Stimulated activated naive CD4-positive, alpha-beta T cell treated with Interleukin-2 at 50 U/mL for 16 hours (primary cell): ENCODE measurements at places on chromosomes 12 and 14.

DNA sequence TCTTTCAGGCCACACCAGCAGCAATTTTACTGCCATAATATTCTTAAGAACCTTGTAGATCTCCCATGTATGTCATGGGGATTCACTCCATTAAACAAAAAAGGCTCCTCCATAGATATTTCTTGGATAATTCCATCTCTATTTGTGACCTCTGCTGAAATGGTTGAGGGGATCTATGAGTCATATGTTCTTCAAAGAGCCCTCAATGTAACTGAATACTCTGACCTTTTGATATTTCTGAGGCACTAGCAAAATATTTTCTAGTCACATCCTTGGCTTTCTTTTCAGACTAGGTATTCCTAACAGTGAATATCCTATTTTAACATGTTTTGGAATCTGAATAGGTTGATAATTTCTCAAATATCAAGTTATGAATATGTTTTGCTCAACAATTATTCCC lies 6.6 kb downstream of the NELL2 start:
- no peak for DNase-seq

GRCh38 chr12:64457466-64457865 lies 5.5 kb downstream of the TBK1 start:
- no peak for DNase-seq

- no peak for DNase-seq
Observed at GRCh38 chr12:113889891-113890581, 76.1 kb downstream of the RBM19 start.

GRCh38 chr12:19597167-19598026 lies 158.1 kb downstream of the AEBP2 start:
- DNase-seq, result no peak

- DNase-seq, result no peak
Observed at GRCh38 chr14:65043893-65044595, 57.3 kb downstream of the FNTB start.

- DNase-seq, result no peak
Observed at GRCh38 chr14:92240658-92241057, 82.3 kb upstream of the SLC24A4 start.

DNA sequence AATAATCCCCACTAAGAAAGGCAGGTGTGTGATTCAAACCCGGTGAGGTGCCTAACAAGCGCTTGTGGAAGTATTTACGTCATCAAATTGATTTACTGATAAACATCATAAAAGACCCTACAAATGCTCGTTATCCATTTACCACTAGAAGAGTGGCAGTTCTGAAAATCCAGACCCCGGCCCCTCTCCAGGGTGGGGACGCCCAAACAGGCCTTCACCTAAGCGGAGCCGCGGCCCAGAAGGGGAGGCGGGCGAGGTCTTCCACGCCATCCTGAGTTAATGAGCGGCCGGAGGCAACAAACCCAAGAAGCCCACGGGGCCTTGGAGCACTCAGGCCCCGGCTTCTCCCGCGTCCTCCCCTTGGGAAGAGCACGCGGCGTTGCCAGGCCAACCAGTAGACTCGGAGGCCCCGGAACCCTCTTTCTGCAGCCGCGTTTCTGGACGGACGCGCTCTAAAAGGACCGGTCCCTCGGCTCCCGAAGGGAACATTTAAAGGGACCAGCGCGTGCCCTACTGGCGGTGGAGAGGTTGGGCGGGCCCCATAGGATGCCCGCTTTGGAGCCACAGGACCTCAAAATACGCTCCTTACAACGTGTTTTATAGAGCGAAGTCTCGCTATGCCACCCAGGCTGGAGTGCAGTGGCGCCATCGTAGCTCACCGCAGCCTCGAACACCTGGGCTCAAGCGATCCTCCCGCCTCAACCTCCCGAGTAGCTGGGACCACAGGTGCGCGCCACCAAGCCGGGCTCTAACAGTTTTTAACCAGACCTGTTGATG lies 3.5 kb downstream of the PTPN21 start:
- DNase-seq, result peak; percentile 13

DNA sequence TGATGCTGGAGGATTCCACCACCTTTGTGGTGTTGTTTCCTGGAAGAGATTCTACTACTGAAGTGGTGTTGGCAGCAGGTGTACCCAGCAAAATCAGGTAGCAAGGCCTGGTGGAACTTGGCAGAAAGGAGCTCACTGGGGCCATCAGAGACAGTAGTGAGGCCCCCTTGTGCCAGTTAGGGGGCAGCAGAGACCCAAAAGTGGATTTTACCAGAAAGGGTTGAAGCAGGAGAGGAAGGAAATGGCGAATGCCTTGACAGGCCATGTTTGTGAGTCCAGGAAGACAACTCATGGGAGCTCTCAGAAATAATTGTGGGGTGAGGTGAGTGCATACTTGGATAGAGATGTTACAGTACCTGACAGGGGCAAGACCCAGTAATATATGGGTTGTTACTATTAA lies 137.7 kb upstream of the FGD4 start:
- DNase-seq, result no peak

DNA sequence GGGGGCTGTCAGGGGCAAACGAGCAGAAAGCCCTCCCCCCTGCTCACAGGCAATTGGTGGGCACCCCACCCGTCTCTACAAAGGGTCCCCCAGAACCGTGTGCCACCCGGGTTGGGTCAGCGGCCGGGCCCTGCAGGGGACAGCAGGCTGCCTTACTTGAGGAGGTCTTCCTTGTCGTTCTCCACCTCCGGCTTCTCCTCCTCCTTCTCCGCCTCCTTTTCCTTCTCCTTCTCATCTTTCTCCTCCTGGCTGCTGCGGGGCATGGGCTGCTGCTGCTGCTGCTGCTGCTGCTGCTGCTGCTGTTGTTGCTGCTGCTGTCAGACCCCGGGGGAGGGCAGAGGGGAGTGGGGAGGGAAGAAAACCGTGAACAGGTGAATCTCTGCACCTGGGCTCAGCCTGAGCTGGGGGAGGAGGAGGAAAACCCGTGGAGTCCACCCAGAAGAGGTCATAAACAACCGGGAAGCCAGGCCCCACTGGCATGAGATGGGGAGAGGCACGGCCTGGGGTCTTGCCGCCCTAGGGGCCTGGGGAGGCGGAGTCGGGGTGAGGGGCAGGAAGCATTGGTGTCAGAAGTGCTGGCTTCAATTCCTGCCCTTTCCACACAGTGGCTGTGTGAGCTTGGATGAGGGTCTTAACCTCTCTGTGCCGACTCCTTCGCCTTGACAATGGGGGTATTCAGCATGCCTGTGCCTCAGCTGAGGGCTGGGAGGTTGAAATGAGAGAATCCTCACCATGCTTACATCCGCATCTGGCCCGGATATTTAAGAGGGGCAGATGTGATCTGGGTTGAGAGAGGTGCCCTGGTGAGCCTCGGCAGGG lies 107.6 kb downstream of the RFLNA start:
- no peak for DNase-seq

DNA sequence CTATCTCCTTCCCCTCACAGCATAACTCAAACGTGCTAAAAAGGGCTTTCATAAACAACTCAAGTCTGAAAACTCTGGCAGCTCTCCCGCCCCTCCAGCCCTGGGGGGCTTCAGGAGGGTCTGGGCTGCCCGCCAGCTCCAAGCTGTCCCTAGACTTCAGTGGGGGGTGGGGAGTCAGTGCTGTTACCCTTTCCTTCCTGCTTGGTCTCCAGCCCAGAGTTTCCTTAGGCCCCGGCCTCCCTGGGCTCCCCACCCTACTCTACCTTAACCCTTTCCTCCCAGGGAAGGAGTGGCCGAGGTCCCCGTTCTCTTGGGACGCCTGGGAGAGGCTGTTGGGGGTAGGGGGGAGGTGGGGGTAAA lies 530 bp upstream of the NYNRIN start:
- DNase-seq, result no peak
